ENCODE measurements at places on chromosomes 5 and 9. TPM values are rescaled to one million over a fixed set of nuclear protein-coding genes. Genes with fewer than 3 reads are reported as not detected.

- peak; percentile 74 for DNase-seq
Observed at GRCh38 chr5:137344723-137345322, 154.3 kb downstream of the SPOCK1 start.

DNA sequence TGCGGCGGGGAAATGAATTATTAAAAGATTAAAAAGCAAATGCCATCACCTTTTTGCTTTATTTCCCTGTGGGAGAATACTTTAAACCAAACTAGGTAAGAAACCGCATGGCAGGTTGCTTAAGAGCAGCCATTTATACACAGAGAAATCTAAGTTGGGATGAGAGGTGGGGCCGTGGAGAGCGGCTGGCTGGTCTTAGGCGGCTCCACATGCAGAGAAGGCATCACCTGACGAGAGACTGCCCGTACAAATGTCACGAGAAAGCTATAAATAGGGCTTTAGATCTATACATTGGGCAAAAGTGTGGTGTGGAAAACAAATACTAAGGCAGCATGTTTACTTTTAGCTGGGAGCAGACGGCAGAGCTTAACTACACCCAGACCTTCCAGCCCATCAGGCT lies 39.4 kb downstream of the MED27 start:
- no peak for DNase-seq

GRCh38 chr9:135345775-135346433 lies 133.7 kb upstream of the PPP1R26 start:
- DNase-seq = peak; percentile 5

GRCh38 chr9:35687972-35688557 lies 1.7 kb downstream of the TPM2 start:
- no peak for DNase-seq

- no peak for DNase-seq
Observed at GRCh38 chr9:7930613-7931012, 131.0 kb upstream of the DMAC1 start.

DNA sequence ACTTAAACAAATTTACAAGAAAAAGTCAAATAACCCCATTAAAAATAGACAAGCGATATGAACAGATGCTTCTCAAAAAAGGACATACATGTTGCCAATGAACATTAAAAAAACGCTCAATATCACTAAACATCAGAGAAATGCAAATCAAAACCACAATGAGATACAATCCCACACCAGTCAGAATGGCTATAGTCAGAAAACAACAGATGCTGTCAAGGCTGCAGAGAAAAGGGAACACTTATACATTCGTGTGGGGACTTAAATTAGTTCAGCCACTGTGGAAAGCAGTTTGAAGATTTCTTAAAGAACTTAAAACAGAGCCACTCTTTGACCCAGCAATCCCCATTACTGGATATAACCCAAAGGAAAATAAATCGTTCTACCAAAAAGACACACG lies 10.8 kb downstream of the OR13F1 start:
- no peak for DNase-seq

The ORM2 gene
- 1.6 TPM for total RNA-seq

The CAVIN4 gene
- total RNA-seq = 7.1 TPM
